ENCODE measurements at places on chromosomes 11 and 22.

DNA sequence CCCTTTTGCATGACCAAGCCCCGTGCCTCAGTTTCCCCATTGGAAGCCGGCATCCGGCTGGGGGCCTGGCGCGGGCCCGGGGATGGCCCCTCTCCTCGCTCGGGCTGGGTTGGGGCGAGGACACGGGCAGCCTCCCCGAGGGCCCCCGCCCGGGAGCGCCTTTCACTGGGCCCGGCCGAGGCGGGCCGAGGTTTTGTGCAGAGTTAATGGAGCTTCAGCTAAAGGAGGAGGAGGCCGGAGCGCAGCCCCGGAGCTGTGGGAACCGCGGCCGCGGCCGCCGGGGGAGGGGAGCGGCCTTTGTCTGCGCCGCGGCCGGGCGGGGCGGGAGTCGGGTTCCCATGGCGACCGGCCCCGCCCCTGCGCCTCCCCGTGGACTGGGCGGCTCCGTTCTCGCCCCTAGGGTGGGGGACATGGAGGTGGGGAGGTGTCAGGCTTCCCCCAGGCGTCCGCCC is 1.4 kb upstream of the MAPK11 start:
- no peak overlapping the region for H3K27ac ChIP-seq
- H3K4me1 ChIP-seq, result no peaks in the 10 kb centered on the region
- DNase-seq, result no peak
- H3K27me3 ChIP-seq, result peaks cover 4% of the 10 kb centered on the region
- peak overlapping the region; percentile 49 for H3K4me3 ChIP-seq
- peaks cover 23% of the 10 kb centered on the region for H3K36me3 ChIP-seq

DNA sequence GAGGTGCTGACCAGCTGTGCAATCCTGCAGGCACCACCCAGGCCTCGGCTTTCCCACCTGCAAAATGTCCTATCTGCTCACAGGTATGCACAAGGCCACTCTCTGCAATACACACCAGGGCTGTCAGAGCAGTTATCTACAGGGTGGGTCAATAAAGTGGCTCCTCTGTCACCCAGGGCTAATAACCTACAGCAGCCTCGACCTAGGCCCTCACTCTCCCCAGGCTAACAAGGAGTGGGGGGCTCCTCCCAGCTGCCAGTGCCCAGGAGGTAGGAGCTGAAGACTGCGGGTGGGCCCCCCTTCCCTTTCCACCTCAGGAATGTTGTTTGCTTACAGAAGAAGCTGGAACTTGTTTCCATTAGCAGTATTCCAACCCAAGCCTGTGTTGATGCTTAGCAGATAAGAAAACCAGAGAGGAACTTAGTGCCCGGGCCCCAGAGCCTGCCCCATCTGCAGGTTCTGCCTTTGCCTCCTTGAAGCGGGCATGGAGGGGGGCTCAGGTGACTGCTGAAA is 26.8 kb downstream of the MYH9 start:
- H3K36me3 ChIP-seq, result no peaks in the 10 kb centered on the region
- peak overlapping the region; percentile 37 for H3K4me3 ChIP-seq
- peak overlapping the region; percentile 95 for H3K27ac ChIP-seq
- H3K27me3 ChIP-seq, result no peaks in the 10 kb centered on the region
- peaks cover 100% of the 10 kb centered on the region for H3K4me1 ChIP-seq
- no peak for DNase-seq

- no peaks in the 10 kb centered on the region for H3K27me3 ChIP-seq
- H3K4me3 ChIP-seq, result no peak overlapping the region
- no peaks in the 10 kb centered on the region for H3K36me3 ChIP-seq
- DNase-seq, result no peak
- peak overlapping the region; percentile 55 for H3K27ac ChIP-seq
These were observed 10.5 kb downstream of the CHST1 start for GRCh38 chr11:45655012-45655283.

DNA sequence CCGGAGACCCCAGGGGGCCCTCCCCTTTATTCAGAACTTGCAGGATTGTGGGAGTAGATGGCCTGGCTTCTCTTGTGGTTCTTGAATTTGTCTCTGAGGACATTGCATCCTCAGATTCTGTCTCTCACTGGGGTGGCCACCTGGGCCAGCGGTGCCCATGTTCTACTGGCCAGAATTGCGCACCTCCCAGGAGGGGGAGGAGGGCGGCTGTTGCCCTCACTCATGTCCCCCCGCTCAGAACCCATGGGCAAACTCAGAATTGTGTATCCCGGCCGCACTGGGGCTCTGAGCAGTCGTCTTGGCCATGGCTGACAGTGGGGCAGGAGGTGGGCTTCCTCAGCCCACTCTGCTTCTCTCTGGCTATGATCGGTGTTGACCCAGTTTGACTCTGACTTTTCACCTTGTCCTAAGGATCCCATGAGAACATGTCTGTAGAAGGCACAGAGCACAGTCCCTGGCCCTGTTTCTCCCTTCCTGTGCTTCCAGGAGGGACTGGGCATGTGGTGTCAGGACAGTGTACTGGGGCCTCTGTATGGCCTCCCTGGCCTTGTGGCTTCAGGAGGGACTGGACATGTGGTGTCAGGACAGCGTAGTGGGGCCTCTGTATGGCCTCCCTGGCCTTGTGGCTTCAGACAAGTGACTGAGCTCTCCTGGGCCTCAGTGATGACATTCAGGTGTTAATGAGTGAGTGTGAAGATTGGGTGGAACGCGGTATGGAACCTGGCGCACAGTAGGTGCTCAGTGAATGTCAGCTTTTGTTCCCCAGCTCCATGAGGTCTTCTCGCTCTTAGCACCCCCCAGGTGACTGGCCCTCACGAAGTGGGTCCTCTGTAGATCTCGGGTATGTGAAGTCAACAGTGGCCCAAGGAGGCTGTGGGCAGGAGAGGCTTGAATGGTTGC is 99.3 kb downstream of the TBC1D22A start:
- H3K27me3 ChIP-seq, result no peaks in the 10 kb centered on the region
- no peak overlapping the region for H3K4me3 ChIP-seq
- H3K4me1 ChIP-seq, result no peaks in the 10 kb centered on the region
- no peak overlapping the region for H3K27ac ChIP-seq
- no peak for DNase-seq

- no peaks in the 10 kb centered on the region for H3K4me1 ChIP-seq
- H3K27ac ChIP-seq, result no peak overlapping the region
- DNase-seq, result no peak
These were observed 598.6 kb downstream of the BUD13 start for GRCh38 chr11:116173941-116174911.

- DNase-seq, result no peak
- H3K4me1 ChIP-seq, result no peaks in the 10 kb centered on the region
- no peak overlapping the region for H3K27ac ChIP-seq
- H3K27me3 ChIP-seq, result no peaks in the 10 kb centered on the region
- H3K36me3 ChIP-seq, result no peaks in the 10 kb centered on the region
- no peak overlapping the region for H3K4me3 ChIP-seq
These were observed 123.5 kb downstream of the MPPED1 start for GRCh38 chr22:43535336-43535735.

DNA sequence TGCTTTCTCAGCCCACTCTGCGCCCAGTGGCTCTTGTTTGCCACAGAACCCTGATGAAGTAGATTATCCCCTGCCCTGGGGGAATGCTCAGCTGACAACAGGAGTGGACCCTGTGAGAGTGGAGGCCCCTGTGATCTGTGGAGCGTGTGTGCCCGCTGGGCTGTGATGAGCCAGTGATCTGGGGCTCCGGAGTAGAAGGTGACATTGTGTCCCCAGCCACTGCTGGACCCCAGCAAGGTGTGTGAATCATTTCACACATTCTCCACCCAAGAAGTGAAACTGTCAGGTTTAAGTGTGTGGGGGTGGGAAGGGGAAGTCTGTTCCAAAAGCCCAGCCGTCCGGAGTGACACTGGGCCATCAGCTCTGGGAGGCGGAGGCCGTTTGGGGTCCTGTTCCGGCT is 33.1 kb upstream of the GRAMD4 start:
- DNase-seq, result no peak
- no peak overlapping the region for H3K27ac ChIP-seq
- H3K4me1 ChIP-seq, result no peaks in the 10 kb centered on the region
- no peaks in the 10 kb centered on the region for H3K27me3 ChIP-seq
- no peak overlapping the region for H3K4me3 ChIP-seq

GRCh38 chr11:73184953-73185671 is 33.0 kb upstream of the P2RY2 start:
- no peaks in the 10 kb centered on the region for H3K36me3 ChIP-seq
- peak; percentile 57 for DNase-seq
- H3K27me3 ChIP-seq, result no peaks in the 10 kb centered on the region
- H3K27ac ChIP-seq, result peak overlapping the region; percentile 76

GRCh38 chr22:47046411-47047065 is 284.1 kb downstream of the TBC1D22A start:
- H3K27me3 ChIP-seq, result no peaks in the 10 kb centered on the region
- H3K36me3 ChIP-seq, result no peaks in the 10 kb centered on the region
- no peak for DNase-seq
- H3K4me3 ChIP-seq, result no peak overlapping the region
- H3K27ac ChIP-seq, result no peak overlapping the region

DNA sequence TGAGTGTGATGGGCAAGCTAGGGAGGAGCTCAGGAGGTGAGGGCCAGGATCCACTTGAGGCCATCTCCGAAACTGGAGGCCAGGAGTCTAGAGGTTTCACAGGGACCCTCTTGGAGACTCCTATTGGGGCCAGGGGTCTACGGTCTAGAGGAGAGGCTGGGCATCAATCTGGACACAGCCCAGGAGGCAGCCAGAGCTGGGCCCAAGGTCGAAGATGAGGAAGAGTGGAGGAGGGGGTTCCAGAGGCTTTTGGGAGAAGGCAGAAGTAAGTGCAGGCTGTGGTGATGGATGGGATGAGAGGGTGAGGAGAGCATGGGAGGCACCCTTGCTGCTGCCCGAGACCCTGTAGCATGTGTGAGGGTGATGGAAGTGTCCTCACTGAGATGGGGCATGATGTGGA is 56.6 kb downstream of the LRRC32 start:
- H3K4me3 ChIP-seq, result no peak overlapping the region
- peaks cover 58% of the 10 kb centered on the region for H3K4me1 ChIP-seq
- no peaks in the 10 kb centered on the region for H3K27me3 ChIP-seq
- H3K27ac ChIP-seq, result peak overlapping the region; percentile 87

GRCh38 chr11:2466869-2467694 is 22.3 kb downstream of the KCNQ1 start:
- DNase-seq, result no peak
- no peak overlapping the region for H3K27ac ChIP-seq
- H3K36me3 ChIP-seq, result no peaks in the 10 kb centered on the region

DNA sequence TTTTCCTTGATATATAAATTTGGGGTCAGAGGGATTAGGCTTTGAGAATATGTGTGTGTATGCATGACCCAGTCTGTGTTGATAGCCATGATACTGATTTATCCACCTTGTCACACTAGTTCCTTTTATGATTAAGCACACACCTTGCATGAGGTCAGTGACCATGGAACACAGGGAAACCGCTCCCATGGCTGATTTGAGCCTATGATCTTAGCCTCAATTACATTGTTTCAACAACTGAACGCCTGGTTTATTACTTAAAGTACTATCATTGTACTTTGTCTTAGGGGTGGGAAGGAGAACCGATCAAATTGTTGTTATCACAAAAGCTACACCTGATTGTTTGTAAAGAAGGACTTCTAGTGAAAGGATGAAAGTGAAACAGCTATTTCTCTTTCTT is 70.7 kb downstream of the ARFGAP2 start:
- H3K27me3 ChIP-seq, result no peaks in the 10 kb centered on the region
- H3K4me3 ChIP-seq, result no peak overlapping the region
- no peak for DNase-seq
- no peaks in the 10 kb centered on the region for H3K36me3 ChIP-seq
- no peaks in the 10 kb centered on the region for H3K4me1 ChIP-seq
- H3K27ac ChIP-seq, result no peak overlapping the region

- peak overlapping the region; percentile 85 for H3K27ac ChIP-seq
- H3K4me3 ChIP-seq, result peak overlapping the region; percentile 61
- peaks cover 11% of the 10 kb centered on the region for H3K36me3 ChIP-seq
- peak; percentile 78 for DNase-seq
- no peaks in the 10 kb centered on the region for H3K27me3 ChIP-seq
- H3K4me1 ChIP-seq, result peaks cover 18% of the 10 kb centered on the region
These were observed 16.7 kb downstream of the BCL9L start for GRCh38 chr11:118908901-118909618.

GRCh38 chr11:95445746-95446333 is 214.8 kb upstream of the SESN3 start:
- no peak for DNase-seq
- no peak overlapping the region for H3K4me3 ChIP-seq

DNA sequence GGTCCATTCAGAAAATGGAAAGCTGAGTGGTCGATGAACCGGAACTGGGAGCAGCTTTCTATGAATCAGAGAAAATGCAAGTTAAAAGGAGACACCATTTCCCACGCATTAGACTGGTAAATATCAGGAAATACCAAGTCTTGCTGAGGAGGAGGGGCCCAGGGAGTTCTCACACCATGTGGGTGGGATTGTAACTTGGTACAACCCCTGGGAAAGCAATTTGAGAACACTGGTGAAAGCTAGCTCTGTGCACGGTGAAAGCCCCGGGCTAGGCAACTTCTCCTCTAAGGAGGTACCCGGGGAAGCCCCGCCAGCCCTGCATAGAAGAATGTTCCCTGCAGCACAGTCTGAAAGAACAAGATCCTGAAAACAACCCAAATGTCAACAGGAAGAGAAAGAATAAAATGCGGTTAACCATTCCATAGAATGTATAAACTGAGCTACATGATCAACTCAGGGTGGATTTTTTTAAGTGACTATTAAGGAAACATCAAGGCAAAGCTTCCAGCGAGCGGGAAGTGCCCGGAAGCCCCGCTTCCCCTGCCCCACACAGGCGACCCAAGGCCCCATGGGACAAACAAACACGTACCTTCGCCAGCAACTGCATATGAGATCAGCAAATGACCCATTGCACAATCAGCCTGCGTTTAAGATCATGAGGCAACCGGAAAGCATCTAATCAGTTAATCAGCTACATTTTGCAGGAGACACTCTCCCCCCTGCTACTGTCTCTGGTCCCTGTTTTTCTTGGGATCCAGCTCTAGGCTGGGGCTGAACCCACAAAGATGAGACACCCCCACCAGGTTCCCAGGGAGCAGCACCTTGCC is 11.3 kb downstream of the SHANK2 start:
- H3K4me1 ChIP-seq, result no peaks in the 10 kb centered on the region
- no peaks in the 10 kb centered on the region for H3K36me3 ChIP-seq
- no peak overlapping the region for H3K4me3 ChIP-seq
- H3K27me3 ChIP-seq, result peaks cover 67% of the 10 kb centered on the region
- peak; percentile 45 for DNase-seq

DNA sequence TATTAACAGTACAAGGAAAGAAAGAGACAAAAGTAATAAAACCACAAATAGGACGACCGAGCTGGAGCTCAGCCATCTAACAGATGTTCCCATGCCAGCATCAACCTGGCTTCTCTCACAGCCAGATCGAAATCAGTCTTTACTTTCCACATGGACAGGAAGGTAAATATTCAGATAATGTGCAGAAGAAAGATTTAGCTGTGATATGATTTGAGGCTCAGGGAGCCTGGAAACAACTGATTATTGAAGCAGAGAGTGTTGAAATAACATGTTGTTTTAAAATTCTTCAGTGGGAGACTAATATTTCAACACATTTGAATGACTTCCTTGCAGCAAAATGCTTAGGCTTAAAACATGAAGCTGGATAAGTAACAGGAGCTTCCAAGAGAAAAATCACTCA is 546.8 kb downstream of the ETS1 start:
- no peak overlapping the region for H3K4me3 ChIP-seq
- no peaks in the 10 kb centered on the region for H3K27me3 ChIP-seq
- no peak for DNase-seq
- H3K4me1 ChIP-seq, result no peaks in the 10 kb centered on the region

- H3K36me3 ChIP-seq, result no peaks in the 10 kb centered on the region
- no peaks in the 10 kb centered on the region for H3K27me3 ChIP-seq
These were observed 116.6 kb upstream of the OR4B1 start for GRCh38 chr11:48099916-48100446.

GRCh38 chr11:131307506-131307905 is 62.9 kb upstream of the NTM start:
- no peaks in the 10 kb centered on the region for H3K4me1 ChIP-seq
- no peak overlapping the region for H3K4me3 ChIP-seq
- H3K27me3 ChIP-seq, result no peaks in the 10 kb centered on the region
- H3K27ac ChIP-seq, result no peak overlapping the region
- no peaks in the 10 kb centered on the region for H3K36me3 ChIP-seq
